ENCODE measurements at places on chromosomes 2 and 18.
A peak's percentile ranks its signal among the peaks of the same experiment; 100 is the strongest.

- DNase-seq, result no peak
These were observed 57.5 kb upstream of the MSTN start for GRCh38 chr2:190119923-190120590.

GRCh38 chr2:239642406-239643004 is 241.7 kb upstream of the HDAC4 start:
- DNase-seq, result no peak

DNA sequence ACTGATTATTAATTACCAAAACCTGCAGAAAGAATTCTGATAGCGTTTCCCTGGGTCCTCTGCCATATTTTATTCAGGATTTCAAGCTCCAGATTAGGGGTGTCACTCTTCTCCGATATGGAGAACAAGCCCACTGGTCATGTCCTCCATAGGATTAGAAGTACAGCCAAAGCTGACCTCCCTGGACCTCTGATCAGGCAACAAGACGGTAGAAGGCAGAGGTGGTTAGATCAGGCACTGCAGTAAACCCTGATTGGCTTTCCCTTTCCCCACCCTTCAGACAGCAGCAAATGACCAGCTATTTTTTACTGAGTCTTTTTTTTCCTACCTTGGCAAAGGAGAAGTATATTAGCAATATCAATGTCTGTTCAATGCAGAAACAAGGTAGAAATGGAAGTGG is 37.7 kb downstream of the SPC25 start:
- no peak for DNase-seq

DNA sequence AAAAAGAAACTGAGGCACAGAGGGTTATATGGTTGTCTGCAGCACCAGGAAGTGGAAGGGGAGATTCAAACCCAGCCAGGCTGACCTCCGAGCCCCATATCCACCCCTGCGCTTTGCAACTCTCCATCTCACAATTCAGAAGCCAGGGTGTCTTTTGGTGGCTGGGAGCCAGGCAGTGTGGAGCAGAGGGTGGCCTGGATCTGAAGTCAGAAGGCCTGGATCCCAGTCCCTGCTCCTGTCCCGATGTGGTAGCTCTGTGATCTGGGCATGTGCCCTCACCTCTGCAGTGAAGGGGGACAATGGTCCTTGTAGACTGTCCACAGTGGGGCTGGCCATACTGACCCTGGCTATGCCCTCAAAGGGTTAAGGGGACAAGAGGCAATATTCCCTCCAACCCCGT is 57.0 kb downstream of the CIB4 start:
- no peak for DNase-seq

DNA sequence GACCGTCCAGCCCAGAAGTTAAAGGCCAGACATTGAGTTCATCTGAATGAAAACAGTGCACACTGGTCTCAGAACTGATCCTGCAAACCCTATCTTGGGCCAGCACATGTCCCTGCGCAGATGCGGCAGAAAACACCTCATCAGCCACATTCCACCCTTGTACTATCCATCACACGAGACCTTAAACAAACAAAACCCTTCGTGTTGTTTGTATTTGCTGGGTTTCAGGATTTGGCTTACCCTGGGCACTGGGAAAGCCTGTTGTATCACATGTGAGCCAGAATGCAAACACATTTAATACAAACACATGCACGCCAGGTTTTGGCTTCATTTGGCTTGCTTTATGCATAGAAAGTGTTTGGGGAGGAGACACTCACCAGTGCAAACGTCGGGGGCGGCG is 12.5 kb downstream of the WIPF1 start:
- DNase-seq, result peak; percentile 82

GRCh38 chr2:11863103-11863502 is 116.7 kb downstream of the LPIN1 start:
- no peak for DNase-seq

GRCh38 chr2:216004697-216005283 is 8.6 kb downstream of the MREG start:
- no peak for DNase-seq

DNA sequence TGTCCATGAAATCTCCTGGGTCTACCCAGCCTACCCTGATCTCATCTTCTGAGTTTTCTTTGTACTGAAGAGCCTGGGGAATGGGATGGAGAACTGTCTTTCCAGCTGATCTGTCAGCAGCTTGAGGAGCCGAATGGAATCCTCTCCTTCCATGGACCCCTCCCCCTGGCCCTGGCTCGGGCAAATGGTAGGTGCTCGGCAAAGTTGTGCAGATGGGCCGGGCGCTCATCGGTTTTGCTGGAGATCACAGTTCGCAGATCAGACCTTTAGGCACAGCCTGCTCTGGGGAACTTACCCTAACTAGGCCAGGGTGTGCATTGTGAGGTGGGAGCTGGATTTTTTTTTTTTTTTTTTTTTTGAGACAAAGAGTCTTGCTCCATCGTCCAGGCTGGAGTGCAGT is 40.4 kb downstream of the LCT start:
- no peak for DNase-seq

- no peak for DNase-seq
These were observed 115.0 kb upstream of the LGALSL start for GRCh38 chr2:64338910-64339500.

DNA sequence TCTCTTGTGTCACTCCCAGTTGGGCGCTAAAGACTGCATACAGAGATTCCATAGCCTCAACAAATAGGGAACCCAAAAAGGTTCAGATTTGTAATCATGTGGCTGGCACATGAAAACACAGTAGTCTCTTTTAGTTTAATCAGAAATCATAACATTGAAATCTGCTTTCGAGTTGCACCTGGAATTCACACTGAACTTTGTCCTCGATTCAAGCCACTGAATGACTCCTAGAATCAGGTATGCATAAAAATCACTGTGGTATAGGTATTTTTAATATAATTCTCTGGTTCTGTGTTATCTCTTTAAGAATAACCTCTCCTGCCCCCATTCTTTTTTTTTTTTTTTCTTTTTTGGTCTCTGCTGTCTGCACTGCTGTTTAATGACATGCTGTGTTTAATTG is 150.2 kb downstream of the KCNH7 start:
- no peak for DNase-seq

GRCh38 chr18:36297417-36298125 is at the start of gene FHOD3:
Gene FHOD3 (plus strand): TSS chr18:36297713. CDS start chr18:36297836, 123 bp downstream.
- peak; percentile 68 for DNase-seq

DNA sequence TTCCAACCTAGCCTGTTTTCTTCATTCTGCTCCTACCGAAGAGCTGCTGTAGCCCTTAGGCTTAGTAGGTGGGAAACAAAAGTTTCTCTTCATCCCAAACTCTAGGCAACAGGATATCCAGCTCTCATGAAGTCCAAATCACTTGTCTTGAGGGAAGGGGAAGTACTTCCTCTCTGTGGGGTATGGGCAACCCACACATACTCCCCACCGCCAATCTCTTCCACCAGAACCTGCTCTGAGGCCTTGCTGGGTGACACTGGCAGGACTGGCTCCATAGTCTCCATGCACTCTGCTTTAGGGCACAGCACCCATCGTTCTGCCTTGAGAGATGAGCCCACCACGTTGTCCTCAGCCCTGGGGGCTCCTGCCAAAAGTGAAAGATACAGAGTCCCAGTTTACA is 173.0 kb downstream of the NCK2 start:
- no peak for DNase-seq

- no peak for DNase-seq
These were observed 100.2 kb downstream of the GYPC start for GRCh38 chr2:126756125-126756524.

DNA sequence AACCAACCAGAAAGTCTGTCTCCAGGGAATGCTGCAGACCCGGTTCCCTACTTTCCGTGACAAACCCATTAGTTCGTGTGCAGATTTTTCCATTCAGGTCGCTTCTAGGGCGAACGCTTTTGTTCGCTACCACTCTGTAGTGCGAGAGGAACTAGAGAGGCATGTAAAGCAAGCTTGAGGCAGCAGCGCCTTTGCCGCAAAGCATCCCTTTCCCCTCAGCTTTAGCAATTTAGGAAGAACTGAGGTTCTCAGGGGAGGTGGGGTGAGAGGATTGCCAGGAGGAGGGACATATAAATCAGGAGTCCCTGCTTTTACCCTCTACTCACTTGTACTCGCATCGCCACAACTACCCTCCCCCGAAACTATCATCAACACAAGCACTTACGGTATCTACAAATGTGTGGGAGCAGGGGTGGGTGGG is 748 bp upstream of the ZNF804A start:
- DNase-seq, result no peak

- no peak for DNase-seq
These were observed 31.2 kb downstream of the PARD3B start for GRCh38 chr2:204576362-204576979.

GRCh38 chr2:72204786-72205503 is 57.3 kb upstream of the CYP26B1 start:
- no peak for DNase-seq

- no peak for DNase-seq
These were observed 79.7 kb downstream of the TMEM17 start for GRCh38 chr2:62426154-62426912.

- no peak for DNase-seq
These were observed 181.3 kb downstream of the IKZF2 start for GRCh38 chr2:212970132-212970531.

GRCh38 chr18:77032181-77032701 is 100.3 kb downstream of the MBP start:
- no peak for DNase-seq

GRCh38 chr18:72155327-72155726 is 388.8 kb downstream of the CBLN2 start:
- no peak for DNase-seq

GRCh38 chr2:47109007-47109375 is 46.1 kb downstream of the STPG4 start:
- no peak for DNase-seq

- no peak for DNase-seq
These were observed 269.8 kb upstream of the ID2 start for GRCh38 chr2:8412082-8412481.

DNA sequence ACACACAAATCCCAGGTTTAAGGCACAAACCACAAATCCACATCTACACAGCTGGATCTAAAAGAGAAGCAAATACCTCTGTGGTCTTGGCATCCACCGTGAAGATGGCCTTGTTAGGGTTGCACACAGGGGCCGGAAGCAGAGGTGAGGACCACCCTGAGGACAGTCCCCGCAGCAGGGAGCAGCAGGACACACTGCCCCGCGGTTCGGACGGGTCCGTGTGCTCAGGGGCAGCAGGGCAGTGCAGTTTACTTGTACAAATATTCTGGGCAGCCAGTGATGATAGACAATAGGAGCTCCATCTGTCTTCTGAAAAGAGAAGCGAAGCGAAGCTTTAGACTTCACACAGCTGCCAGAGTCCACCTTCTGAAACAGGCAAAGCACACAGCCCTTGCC is 8.8 kb downstream of the PASK start:
- DNase-seq, result no peak

- peak; percentile 88 for DNase-seq
These were observed 49.7 kb upstream of the CD28 start for GRCh38 chr2:203656522-203657287.

GRCh38 chr2:18610651-18611050 is 21.3 kb upstream of the NT5C1B start:
- no peak for DNase-seq

DNA sequence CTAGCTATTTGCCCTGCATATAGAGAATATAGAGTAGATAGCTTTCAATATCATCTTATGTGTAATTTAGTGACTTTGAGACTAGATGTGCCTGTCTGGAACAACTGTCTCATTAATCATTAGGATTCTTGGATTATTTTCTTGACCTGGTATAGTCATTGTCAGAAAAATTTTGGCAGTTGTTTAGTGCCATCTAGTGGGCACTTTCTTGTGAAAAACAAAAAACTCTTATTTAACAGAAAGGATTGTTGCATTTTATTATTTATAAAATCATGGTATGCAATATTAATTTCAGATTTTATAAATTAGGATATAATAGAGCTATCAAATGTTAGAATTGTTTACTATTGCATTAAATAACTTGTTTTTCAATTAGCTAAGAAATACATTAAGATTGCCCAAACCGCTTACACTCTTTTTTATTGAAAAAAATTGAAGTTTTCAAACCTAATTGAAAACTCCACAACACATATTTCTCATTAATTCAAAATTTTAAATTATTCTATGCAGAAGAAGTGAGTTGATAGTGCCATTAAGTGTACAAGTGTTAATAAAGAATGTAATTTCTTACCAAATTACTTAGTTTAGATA is 80.3 kb downstream of the DYNAP start:
- no peak for DNase-seq

- DNase-seq, result no peak
These were observed 2.8 kb downstream of the ETAA1 start for GRCh38 chr2:67399831-67400489.

- peak; percentile 49 for DNase-seq
These were observed 1.0 kb upstream of the GPR35 start for GRCh38 chr2:240624011-240624949.

DNA sequence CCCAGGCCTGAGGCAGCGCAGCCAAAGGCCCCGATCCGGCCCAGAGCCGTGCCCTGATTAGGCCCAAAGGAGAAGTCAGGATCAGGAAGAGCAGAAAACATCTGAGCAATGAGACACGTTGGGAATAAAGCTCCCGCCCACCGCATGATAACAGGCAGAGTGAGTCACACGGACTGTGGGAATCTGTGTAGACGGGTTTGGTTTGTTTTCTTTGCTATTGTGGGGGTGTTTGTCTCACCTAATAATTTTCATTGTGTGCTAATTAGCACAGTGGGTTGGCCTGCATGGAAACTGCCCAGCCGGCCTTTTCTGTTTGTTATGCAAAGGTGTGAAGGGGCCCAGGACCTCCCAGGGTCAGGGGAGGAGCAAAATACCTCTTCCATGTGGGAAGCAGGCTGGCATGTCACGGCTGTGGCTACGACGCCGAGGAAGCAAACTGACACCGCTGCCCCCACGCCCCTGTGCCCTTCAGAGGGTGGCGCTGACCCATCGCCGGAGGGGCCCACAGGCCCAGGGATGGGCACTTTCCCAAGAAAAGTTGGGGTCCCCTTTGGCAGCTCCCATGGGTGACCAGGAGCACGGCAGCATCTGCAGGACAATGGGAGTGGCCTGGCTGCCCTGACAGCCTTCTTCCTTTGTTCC is 68.4 kb upstream of the CTDP1 start:
- DNase-seq, result peak; percentile 33

DNA sequence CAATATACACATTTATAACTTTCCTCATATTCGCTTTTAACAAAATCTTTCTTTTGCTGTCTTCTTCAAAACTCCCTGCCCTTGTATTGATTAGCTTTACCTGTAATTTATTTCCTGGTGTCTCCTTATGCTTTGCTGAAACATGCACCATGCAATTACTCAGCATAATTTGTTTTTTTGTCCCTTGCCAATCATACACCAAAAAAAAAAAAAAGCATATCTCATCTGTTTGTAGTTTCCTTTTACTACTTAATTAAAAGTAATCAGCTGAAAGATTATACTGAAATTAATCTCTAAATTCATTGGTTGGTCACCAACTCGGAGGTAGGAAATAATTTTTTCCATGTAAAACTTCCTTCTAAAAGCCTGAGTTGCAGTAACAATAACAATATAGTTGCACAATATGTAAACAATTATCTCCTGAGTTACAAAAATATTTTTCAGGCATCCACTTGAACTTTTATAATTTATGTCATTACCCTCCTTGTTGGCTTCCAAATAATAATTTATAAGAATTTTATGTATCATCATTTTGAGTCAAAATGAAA is 53.0 kb upstream of the ROCK1 start:
- no peak for DNase-seq

All from right lobe of liver (tissue), 6 donors.